ENCODE measurements at places on chromosomes 13 and 19. TPM values are rescaled to one million over a fixed set of nuclear protein-coding genes. Genes with fewer than 3 reads are reported as not detected.

CD22 gene
- total RNA-seq, result 11.0 TPM

RGS9BP gene
- total RNA-seq, result 0.54 TPM

GCDH gene
- 87.3 TPM for total RNA-seq

ZNF66 gene
- total RNA-seq, result 10.5 TPM

RGCC gene
- total RNA-seq, result 20.7 TPM

RTBDN gene
- total RNA-seq, result not detected

GTPBP3 gene
- total RNA-seq, result 31.2 TPM

POU4F1 gene
- total RNA-seq, result under 0.01 TPM

PNMA8A gene
- total RNA-seq, result 7.3 TPM

PINLYP gene
- 5.4 TPM for total RNA-seq

CLIP3 gene
- total RNA-seq, result 13.7 TPM

TMEM272 gene
- total RNA-seq, result 0.81 TPM

MAMSTR gene
- total RNA-seq, result 1.1 TPM

ANKLE1 gene
- total RNA-seq, result 7.3 TPM

NOVA2 gene
- total RNA-seq, result not detected

ERICH6B gene
- total RNA-seq, result not detected

OR10H1 gene
- total RNA-seq, result under 0.01 TPM

KCNRG gene
- 4.0 TPM for total RNA-seq

HTR2A gene
- total RNA-seq, result under 0.01 TPM

PDE4C gene
- total RNA-seq, result under 0.01 TPM

RUBCNL gene
- total RNA-seq, result 1.6 TPM

RDH8 gene
- total RNA-seq, result not detected

ANGPTL8 gene
- not detected for total RNA-seq

CFD gene
- 9.4 TPM for total RNA-seq

KASH5 gene
- 0.27 TPM for total RNA-seq

KLHL1 gene
- total RNA-seq, result not detected

ZNF626 gene
- total RNA-seq, result 3.8 TPM

CCL25 gene
- 0.27 TPM for total RNA-seq

Measured in hematopoietic multipotent progenitor cell (in vitro differentiated cells).